ENCODE measurements at places on chromosomes 12 and 14. TPM values are rescaled to one million over a fixed set of nuclear protein-coding genes. Genes with fewer than 3 reads are reported as not detected.

HOXC10 gene
- total RNA-seq: 1.6 TPM

OR4K15 gene
- not detected for total RNA-seq

FOXM1 gene
- 1.6 TPM for total RNA-seq

PLEKHG7 gene
- not detected for total RNA-seq
